ENCODE measurements at places on chromosomes 2 and 18. TPM values are rescaled to one million over a fixed set of nuclear protein-coding genes. Genes with fewer than 3 reads are reported as not detected.
A peak's percentile ranks its signal among the peaks of the same experiment; 100 is the strongest.

GRCh38 chr2:26678035-26678434 is 14.5 kb upstream of the KCNK3 start:
- DNase-seq: no peak

DNA sequence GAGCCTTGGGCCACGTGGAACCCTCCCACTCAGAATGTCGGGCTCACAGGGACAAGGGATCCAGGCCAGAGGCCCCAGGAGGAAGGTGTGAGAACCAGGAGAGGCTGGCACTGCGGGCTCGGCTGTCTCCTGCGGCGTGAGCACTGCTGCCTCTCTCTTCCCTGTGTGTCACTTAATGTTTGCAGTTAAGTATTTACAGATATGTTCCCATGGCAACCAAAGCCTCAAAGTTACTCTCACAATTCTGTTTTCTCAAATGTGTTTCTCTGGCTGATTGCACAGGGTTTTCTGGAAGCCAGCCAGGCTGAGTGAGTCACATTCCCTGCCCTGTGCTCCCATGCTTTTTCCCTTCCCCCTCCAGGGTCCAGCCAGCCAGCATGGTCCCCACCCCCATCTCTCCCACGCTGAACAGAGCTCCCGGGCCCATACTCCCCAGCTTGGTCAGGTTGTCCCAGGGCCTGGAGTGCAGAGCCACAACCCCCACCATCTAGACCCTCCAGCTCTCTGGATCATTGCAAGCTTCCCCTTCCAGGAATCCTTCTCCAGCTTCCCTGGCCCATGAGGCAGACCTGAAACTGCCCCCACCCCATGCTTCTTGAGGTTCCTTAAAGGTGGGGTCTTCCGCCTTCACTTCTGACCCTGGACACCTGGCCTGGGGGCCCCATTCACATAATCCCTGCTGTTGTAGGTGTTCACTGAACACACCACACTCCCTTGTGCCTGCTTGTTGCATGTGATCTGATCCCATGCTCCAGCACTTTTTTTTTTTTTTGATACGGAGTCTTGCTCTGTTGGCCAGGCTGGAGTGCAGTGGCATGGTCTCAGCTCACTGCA is 265.9 kb downstream of the CELF4 start:
- DNase-seq: peak; percentile 46

DNA sequence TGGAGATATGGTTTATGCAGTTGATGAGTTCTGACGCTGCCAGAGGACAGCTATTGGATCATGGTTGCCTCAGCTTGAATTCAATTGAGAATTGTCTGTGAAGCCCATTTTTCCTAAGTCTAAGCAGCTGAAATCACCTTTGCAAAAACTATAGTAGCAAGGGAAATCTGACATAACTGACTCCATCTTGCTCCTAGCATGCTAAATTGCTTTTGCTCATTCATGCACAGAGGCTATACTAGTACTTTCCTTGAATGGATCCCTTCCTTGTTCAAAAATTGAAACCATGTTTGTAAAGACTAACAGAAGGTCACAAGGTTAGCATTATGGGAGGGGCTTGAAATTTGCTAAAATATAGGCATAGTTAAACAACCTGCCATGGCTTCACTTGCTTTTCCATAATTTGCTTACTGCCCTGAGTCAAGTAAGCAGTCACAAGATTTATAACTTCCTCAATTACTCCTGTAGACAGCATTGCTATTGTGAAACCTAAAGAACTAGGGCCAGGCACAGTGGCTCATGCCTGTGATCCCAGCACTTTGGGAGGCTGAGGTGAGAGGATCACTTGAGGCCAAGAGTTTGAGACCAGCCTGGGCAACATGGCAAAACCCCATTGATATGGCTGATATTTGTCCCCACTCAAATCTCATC is 41.2 kb downstream of the CHRNA1 start:
- DNase-seq: no peak

GRCh38 chr2:230922951-230923717 is 1.9 kb downstream of the GPR55 start:
- no peak for DNase-seq

CDK15 gene
- not detected for total RNA-seq

PJVK gene
- 2.6 TPM for total RNA-seq

DNA sequence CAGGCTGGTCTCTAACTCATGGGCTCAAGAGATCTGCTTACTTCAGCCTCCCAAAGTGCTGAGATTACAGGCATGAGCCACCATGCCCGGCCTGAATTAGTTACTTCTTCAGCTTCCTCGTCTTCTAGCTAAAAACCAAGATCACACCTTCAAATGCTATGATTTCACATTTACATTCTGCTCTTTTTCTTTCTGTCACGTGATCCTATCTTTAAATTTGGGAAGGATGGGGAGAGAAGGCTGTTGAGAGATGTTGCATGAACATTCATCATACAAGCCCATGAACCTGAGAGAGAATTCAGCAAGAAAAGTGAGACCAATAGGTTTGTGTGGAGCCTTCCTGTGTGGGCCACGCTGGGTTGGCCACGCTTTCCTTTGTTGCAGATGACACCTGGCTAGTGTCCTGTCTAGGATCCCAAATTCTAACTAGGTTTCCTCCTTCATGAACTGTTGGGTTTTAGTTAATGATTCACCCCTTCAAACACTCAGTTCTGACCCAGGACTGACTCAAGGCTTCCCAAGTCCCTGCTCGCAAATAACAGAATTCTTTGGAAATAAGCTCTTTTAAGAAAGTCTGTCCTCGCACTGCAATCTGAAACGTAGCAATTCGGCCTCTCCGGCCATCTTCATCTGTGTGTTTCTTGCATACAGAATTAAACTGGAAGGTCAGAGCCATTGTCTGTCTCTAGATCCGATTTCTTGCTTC is 57.3 kb upstream of the CREB1 start:
- DNase-seq: no peak

GRCh38 chr2:141701618-141702017 is 429.2 kb downstream of the LRP1B start:
- no peak for DNase-seq

GRCh38 chr18:25979369-25980040 is 110.9 kb downstream of the SS18 start:
- DNase-seq: no peak

DNA sequence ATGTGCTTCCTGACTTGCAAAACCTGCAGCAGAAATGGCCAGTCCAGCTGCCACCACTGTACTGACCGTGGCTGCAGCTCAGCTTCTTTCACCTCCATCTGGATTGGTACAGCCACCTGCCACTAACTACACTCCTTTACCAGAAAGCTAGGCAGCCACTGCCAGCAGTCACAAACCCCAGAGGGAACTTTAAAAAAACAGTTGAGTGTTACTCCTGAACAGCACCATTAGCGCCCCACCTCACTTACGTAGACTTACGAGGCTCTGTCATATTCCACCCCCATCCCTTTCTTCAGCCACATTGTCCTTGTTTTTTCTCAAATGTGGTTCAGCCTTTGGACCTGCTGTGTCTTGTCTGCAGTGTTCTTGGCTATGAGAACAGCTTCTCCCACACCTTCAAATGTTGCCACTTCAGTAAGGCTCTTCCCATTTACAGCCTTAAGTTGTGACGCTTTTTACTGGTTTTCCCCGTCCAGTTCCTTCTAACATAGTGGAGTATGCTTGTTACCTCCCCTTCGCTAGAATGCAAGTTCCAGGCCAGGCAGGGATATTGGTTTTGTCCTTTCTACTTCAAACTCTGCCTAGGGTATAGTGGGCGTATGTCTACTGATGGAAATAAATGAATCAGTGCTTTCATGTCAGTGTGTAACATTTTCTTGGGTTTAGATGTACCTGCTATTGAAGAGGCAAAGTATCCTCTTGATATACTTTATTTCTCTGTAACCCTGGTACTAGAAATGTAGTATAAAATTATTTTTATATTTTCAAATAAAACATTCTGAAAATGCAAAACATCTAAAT is 17.0 kb downstream of the HNRNPA3 start:
- DNase-seq: no peak

DNA sequence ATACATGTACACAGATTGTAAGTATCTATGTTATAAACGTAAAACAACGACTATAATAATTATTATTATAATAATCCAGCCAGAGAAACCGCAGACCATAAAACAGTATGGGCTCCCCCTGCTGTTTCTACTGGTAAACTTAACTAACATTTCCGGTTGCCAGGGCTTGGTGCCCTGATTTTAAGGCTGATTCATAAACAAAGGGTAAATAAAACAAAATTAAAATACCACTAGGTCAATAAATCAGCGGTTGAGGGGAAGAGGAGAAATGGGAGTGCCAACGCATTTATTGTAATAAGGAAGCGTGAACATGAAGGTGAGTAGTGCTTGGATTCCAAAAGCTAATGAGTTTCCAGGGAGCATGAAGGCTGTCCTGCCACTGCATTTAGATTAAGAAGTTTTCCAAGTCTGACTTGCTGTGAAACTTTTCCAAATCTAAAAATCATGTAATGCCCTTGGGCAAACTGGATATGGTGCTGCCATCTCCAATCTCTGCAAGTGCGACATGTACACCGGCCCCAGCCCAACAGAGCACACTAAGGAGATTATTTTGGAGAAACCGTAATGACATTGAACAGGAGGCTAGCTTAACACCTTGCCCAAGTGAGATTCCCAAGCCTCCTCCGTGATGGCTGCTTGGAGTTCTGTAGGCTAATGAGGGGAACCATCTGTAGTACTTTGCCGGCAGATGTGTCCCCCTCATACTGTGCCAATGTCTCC is 50.7 kb upstream of the HNRNPA3 start:
- no peak for DNase-seq

- no peak for DNase-seq
Measured at GRCh38 chr18:38520786-38521185, 955.2 kb upstream of the CELF4 start.

DNA sequence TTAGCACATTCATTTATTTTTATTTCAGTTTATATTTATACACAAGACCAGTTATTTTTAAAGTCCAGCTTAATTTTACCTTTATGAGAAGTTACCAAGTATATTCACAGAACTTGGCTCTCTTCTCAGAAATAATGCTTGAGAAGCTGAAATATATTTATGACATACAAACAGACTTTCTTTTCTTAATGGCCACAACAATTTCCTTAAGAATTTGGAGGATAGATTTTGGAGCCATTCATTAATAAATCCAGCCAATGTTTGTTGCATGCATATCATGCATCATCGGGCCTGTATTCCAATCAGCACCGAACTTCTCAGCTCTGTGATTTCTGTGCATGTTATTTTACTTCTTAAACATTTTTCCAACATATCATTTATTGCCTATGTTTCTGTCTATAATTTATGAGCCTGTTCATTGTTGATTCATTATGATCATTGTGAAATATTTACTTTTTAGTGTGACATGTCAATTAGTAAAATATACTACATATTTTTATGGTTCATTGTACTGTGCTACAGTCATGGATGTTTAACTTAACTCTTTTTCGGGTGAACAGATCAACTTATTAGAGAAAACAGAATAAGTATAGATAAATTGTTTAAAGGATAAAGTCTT is 3.5 kb downstream of the GULP1 start:
- no peak for DNase-seq

DNA sequence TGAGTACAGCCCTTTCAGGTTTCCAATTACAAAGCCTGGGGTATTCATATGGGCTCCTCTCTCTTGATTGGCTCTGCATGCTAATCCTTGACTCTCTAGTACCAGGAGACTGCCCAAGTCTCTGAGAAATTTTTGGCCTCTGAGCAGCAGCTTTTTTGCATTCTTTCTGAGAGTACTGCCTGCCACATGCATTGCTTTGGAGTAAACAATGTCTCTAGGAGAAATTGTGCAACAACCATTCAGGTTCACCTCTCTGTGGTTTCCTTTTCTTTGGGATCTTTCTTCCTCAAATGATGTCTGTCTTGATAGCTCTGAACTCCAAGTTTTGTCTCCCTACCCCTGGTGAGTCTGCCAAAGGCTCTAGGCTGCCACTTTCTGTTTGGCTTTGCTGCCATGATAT is 115.8 kb upstream of the SETBP1 start:
- no peak for DNase-seq

DNA sequence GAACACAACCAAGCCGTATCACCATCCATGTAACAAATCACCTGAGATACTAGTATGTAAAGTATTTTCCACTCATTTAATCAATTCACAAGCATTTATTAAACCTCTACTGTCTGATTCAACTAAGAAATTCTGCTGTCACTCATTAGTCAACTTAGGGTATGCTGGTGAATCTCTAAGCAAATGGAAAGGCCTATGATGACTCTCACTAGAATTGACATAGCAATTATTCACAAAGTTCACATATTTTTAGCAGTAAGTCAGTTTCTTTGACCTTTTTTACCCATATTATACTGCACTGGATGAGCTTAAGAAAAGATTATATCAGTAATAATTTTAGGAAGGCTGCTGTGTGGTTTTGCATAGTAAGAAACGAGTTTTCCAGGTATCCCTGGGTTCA is 130.1 kb downstream of the SLC8A1 start:
- no peak for DNase-seq

DNA sequence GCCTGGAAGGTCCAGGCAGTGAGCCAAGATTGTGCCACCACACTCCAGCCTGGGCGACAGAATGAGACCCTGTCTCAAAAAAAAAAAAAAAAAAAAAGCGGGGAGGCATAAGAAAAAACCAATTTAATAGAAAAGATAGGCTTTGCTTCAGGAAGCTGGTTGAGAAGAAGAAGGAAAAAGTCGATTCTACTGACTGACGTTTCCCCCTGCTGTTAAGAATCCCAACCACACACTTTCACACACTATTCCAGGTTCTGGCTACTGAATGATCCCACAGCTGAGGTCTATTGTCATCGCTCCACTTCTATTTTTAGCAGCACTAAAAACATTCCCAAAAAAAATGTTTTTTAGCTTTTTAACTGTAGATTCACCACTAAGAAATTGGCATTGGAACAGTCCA is 6.7 kb upstream of the CHCHD5 start:
- DNase-seq: no peak

GRCh38 chr2:168179592-168179991 is 67.8 kb downstream of the STK39 start:
- no peak for DNase-seq

DNA sequence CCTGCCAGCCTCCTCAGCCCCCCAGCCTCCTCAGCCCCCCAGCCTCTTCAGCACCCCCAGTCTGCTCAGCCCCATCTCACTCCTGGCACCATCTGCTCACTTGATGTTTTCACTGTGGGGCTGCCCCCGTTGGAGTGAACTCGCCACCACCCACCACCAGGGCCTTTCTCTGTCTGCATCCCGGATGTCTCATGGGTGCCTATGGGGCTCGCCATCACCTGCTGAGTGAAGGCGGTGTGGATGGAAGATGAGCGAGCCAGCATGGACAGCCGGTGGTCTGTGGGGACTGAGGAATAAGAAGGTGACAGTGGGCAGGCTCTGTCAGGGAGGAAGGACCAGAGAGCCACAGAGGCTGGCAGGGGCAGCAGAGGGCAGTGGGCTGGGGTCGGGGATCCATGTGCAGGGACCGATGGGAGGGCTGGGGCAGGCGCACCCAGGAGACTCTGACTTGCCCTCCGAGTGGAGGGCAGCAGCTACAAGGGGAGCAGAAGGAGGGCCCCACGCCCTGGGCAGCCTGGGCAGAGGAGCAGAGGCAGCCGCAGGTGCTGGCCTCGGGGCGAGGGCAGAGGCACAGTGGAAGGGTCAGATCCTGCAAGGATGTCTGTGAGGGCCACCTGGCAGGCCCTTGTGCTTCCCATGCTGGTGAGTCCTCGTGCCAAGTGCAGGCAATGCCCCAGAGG is 74.7 kb upstream of the ODC1 start:
- DNase-seq: no peak

PPP1R1C gene
- 17.8 TPM for total RNA-seq

ABCG5 gene
- total RNA-seq: not detected

GRCh38 chr2:30527411-30527810 is 80.4 kb downstream of the LCLAT1 start:
- no peak for DNase-seq

ITGA4 gene
- 0.49 TPM for total RNA-seq
